ENCODE measurements at places on chromosomes 7 and 10.

DNA sequence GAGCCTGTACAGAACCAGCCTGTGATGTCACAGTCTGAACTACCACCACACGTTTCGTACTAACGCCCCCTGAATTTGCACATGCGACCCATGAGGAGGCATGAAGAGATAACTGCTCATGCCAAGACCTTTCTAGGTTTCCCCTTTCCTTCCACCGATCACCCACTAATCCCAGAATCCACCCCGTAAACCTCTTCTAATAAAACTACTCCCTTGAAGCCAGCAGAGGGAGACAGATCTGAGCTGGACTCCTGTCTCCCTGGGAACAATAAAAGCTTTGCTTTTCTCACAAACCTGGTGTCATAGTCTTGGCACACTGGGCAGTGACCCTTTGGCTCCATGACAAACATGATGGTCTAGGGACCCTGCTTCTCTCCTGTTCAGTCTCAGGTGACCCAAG, 144.5 kb downstream of the FRMD4A start:
- DNase-seq: no peak

DNA sequence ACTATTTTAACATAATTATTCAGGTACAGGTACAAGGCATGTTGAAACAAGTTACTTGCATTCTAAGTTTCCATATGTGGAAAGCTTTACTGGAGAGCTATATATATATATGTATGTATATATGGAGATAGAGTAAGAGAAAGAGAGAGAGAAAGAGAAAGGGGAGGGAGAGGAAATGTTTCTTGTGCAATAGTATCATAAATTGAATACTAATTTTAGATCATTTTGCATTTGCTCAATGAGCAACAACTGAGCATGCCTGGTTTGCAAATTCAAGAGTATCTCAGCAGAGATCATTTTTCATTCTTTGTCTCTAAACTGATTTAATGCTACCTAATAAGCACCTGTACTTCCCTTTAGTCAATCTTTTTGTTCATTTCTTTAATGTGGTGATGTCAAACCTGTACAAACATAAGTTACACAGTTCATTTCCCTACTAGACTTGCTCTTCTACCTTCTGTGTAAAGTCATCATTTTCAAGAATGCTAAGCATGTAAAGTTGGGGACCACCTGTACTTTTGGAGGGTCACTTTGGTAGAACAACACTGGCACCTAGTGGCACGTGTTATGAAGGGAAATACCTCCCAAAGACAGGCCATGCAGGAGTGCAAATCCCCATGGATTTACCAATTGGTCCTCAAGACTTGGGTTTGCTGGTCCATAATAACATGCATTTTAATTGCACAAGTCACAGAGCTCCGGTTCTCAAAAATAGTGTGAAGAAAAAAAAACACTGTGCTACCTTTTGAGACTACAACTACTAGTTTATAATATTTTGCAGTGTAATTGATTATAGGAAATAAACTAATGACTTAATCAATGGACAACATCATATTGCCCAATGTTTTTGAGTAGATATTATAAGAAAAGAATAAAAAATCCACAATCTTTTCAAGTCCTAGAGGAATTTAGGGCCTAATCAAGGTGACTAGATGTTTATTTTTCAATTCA, 431.2 kb upstream of the IGFBP3 start:
- DNase-seq: no peak

GRCh38 chr10:78197628-78198272, 164.1 kb downstream of the RPS24 start:
- no peak for DNase-seq

DNA sequence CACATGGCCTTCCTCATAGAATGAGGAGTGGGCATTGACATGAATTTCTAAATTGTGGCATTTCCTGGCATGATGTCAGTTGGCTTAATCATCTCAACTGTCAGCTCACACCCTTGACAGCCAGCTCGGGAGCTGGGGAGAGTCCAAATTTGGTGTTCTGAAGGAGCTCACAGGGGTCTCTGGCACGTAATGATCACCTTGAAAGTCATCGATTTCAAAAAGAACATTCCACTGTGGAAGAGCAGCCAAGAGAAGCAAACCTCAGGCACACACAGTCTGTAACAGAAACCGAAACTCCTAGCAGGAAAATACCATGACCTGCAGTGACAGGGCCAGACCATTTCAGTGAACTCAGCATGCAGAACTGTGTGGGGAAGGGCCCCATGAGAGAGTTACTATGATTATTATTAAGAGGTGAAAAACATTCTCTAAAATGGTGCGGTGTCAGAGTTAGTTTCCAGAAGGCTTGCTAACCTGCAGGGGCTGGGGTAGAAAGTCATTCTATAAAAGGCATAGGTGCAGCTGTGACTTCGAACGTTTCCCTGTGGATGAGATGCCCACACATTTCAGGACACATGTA, 26.4 kb upstream of the KLF6 start:
- no peak for DNase-seq

GRCh38 chr10:92740762-92741161, 51.0 kb downstream of the HHEX start:
- no peak for DNase-seq

GRCh38 chr7:115133248-115133647, 211.4 kb downstream of the MDFIC start:
- DNase-seq: no peak

GRCh38 chr7:132568962-132569361, 7.3 kb downstream of the PLXNA4 start:
- no peak for DNase-seq

DNA sequence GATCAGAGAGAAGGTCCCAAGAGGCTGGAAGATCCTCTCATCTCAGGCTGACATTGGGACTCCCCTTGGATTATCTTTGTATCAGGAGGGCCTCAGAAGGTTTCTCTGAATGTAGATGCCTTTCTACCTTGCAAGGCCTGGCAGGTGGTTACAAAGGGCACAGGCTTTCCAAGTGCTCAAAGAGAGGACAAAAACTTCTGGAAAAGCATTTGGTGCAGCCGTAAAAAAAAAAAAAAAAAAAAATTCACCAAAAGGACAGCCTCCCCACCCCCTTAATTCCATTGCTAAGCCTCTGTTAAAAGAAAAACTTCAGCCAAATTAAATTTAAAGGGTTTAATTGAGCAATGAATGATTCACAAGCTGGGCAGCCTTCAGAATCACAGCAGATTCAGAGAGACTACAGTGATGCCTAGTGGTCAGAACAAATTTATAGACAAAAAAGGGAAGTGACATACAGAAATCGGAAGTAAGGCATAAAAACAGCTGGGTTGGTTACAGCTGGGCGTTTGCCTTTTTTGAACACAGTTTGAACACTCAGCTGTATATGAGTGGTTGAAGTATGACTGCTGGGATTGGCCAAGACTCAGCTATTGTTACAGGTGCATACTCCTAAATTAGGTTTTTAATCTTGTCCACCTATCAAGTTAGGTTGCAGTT, 42.5 kb upstream of the LRGUK start:
- DNase-seq: no peak

DNA sequence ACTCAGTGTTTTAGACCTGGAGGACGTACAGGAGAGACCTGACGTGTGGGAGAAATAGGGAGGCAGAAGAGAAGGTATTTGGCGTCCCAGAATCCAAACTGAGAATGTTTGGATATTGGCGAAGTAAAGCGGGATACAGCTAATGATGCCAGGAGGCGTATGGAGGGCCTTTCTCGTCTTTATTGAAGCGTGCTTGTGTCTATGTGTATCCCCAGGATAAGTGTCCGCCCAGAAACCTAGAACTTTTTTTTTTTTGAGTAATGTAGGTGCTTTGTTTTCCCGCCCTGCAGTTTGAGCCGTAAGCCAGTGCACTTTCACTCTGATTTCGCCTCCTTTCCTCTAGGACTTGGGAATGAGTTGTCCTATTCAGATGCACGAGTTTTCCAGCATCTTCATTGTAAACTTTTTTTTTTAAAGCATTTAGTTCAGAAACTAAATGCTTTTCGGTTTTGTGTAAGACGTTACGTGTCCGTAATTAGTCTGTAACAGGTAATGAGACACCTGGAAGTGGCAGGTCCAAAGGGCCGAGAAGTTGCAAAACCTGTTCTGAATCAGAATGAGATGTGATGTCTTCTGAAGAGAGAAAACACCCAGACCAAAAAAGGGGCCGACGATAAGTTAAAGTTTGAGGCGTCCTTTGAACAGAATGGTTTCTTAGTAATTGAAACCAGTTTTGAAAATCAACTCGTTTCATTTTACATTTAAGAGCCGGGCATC, 746 bp downstream of the ARL5B start:
- DNase-seq: no peak

DNA sequence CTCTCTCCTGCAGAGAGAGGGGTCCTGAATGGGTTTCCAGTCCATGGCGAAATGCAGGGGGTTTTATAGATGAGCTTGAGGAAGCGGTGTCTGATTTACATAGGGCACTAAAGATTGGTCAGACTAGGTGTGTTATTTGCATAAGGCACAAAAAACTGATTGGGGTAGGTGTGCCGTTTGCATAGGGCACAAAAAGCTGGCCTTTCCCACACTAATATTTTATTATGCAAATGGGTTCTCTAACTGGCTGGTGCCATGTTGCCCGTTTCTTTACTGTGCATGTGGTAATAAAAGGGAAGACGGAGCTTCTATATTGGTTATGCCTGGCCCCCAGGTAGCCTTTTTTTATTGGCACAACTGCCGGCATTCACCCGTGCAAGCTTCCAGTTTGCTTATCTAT, 50.2 kb downstream of the MALRD1 start:
- DNase-seq: no peak

- no peak for DNase-seq
These were observed 9.7 kb downstream of the TACR2 start for GRCh38 chr10:69406816-69407580.

DNA sequence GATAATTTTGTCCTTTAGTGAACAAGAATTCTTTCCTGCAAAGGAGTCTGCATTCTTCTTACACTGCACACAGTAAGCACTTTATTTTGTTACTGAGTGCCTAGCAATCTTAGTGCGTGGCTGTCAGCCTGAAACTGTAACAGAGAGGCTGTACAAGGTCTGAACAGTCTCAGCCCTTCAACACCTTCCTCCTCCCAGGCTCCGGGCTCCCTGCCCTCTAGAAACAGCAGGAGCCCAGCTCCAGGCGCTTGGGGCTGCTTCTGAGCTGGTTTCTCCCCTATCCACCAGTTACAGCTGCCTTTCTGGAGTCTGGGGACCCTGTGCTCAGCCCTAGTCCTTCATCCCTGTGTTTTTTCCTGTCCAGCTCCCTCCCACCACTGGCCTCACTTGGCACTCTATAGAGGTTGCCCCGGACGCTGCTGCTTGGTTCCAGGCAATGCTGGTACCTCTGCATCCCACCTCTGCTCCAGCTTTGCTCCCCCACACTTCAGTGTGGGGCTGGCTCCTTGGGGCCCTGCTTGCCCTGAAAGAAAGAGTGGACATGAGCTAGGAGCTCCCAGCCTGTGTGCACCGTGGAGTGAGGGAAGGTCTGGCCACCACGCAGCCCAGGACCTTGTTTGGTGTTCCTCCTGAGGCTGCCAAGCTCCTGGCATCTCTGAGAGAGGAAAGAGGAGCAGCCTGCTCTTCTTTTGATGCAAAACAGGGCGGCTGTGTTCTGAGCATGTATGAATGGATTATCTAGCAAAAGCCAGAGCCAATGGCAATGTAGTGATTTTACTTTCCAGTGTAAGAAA, 251.2 kb upstream of the GRB10 start:
- no peak for DNase-seq

- DNase-seq: no peak
These were observed 16.5 kb downstream of the TRIL start for GRCh38 chr7:28941633-28942032.

DNA sequence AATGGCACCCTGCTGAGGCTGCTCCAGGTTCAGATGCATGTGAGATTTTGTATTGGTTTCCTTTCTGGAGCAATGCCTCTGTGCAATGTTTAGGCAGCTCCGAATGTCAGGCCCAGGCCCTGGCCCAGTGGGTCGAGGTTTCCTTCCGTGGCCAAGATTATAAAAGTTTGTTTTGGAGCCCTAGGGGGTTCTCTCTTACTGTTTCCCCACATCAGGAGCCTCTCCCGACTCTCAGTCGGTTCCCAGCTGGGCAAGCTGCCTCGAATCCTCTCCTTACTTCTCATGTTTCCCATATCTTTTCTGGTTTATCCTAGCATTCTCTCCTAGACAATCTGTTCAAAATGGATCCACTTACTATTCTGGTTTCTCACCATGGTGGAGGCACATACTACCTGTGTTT, 11.0 kb downstream of the TMEM140 start:
- DNase-seq: no peak

- no peak for DNase-seq
These were observed 164.9 kb upstream of the RHEB start for GRCh38 chr7:151684408-151685175.
